Bladder microvascular endothelial cell (primary cell): ENCODE measurements at places on chromosomes 6 and 20. TPM values are rescaled to one million over a fixed set of nuclear protein-coding genes. Genes with fewer than 3 reads are reported as not detected.

The XKR7 gene
- not detected in 2 replicates for total RNA-seq

The SCGN gene
- total RNA-seq, result not detected in 2 replicates

The TUBB1 gene
- not detected in 2 replicates for total RNA-seq

The APCDD1L gene
- total RNA-seq, result 0.13 TPM in 1 of 2 replicates, not detected in the other

The PRL gene
- not detected in 2 replicates for total RNA-seq

The GLP1R gene
- not detected in 2 replicates for total RNA-seq

The EYS gene
- not detected in 2 replicates for total RNA-seq

The SIM1 gene
- under 0.01 TPM in 1 of 2 replicates, not detected in the other for total RNA-seq

The BPHL gene
- 10.0 and 15.2 TPM in 2 replicates for total RNA-seq

The LAMA4 gene
- total RNA-seq, result 391 and 1,137 TPM in 2 replicates

The ECT2L gene
- total RNA-seq, result not detected in 2 replicates

The ENPP1 gene
- total RNA-seq, result 0.31 and 0.32 TPM in 2 replicates
